ENCODE measurements at places on chromosomes 16 and 17.

GRCh38 chr16:89785523-89786155 lies 30.8 kb downstream of the FANCA start:
- peak; percentile 13 for DNase-seq

DNA sequence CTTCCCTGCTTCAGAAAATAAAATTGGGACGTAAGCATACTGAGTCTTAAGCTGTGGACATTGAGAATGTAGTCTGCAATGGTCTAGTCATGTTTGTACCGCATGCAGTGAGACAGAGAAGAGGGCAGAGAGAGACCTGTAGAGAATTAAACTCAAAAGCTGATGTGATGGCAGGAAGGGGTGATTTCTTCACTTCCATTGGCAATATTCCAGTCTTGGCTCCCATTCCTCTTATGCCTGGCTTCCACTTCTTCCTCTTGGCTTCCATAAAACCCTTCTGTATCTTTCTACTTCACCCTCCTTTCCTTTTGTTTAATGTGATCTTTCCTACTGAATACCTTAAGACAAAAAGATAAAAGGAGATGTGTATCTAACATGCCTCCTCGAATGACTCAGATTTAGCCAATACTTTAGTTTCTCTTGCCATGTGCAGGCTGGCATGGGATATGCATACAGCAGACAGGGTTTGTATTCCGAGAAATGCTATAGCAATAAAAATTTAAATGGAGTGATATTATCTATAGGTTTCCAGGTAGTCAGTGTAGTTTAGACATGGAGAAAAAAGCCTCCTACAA lies 423.1 kb upstream of the DYNLRB2 start:
- DNase-seq, result no peak

- DNase-seq, result no peak
These were observed 704.9 kb downstream of the MAF start for GRCh38 chr16:78895681-78896080.

DNA sequence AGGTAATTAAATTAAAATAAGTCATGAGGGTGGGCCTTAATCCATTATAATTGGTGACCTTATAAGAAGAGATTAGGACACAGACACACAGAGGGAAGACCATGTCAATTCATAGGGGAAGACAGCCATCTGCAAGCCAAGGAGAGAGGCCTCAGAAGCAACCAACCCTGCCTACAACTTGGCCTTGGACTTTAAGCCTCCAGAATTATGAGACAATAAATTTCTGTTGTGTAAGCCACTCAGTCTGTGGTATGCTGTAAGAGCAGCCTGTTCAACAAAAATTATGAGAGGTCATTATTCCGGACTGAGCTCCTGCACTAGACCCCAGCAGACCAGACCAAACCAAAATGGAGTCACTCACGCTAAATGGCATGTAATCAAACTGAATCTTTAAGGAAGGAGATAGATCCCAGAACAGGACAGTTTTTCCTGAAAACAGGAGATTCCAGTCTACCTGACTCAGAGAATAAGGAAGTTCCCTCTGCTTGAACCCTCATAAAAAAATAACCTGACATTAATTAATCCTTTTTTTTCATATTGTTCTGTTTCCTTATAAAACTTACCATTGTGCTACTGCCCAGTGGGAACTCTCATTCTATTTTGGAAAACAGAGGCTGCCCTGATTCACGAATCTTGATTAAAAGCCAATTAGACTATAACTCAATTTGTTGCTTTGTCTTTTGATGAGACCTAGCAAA lies 74.3 kb downstream of the DNAH3 start:
- no peak for DNase-seq

- DNase-seq, result no peak
These were observed 5.9 kb upstream of the METRNL start for GRCh38 chr17:83073389-83074063.
